Tracheal epithelial cell (primary cell): ENCODE measurements at places on chromosomes 3 and 15. TPM values are rescaled to one million over a fixed set of nuclear protein-coding genes. Genes with fewer than 3 reads are reported as not detected.

Gene C3orf85
- not detected in 2 replicates for total RNA-seq

Gene TGM5
- 0.21 and 0.48 TPM in 2 replicates for total RNA-seq

Gene SLC22A13
- 0.24 and 0.64 TPM in 2 replicates for total RNA-seq

Gene SMCO1
- total RNA-seq, result 0.24 TPM in 1 of 2 replicates, not detected in the other

Gene CYP1A2
- total RNA-seq, result not detected in 2 replicates

Gene CLDN18
- not detected in 2 replicates for total RNA-seq

Gene DAZL
- not detected in 2 replicates for total RNA-seq
